ENCODE measurements at places on chromosomes 7 and 10. TPM values are rescaled to one million over a fixed set of nuclear protein-coding genes. Genes with fewer than 3 reads are reported as not detected.

ERVW-1 gene
- not detected for total RNA-seq

ZNRF2 gene
- 6.5 TPM for total RNA-seq

SPDYE11 gene
- total RNA-seq, result under 0.01 TPM

CPA4 gene
- total RNA-seq, result 8.4 TPM

RSPH10B gene
- total RNA-seq, result 0.50 TPM

PLEKHS1 gene
- total RNA-seq, result under 0.01 TPM

INA gene
- total RNA-seq, result 0.99 TPM

ODAD2 gene
- under 0.01 TPM for total RNA-seq

CDC14C gene
- total RNA-seq, result 0.17 TPM

PRLHR gene
- not detected for total RNA-seq

SFXN4 gene
- total RNA-seq, result 9.3 TPM

EPHA1 gene
- total RNA-seq, result under 0.01 TPM

FGL2 gene
- total RNA-seq, result 29.9 TPM

LRRD1 gene
- not detected for total RNA-seq

GNGT1 gene
- not detected for total RNA-seq

GCK gene
- 1.5 TPM for total RNA-seq

ASZ1 gene
- not detected for total RNA-seq

MYL7 gene
- total RNA-seq, result not detected

TACC2 gene
- total RNA-seq, result 2.6 TPM

PIK3CG gene
- not detected for total RNA-seq

OR13A1 gene
- not detected for total RNA-seq

ZNF467 gene
- 0.73 TPM for total RNA-seq

NANOS1 gene
- total RNA-seq, result 1.5 TPM

AOC1 gene
- not detected for total RNA-seq

KCP gene
- 0.66 TPM for total RNA-seq

SPDYE1 gene
- not detected for total RNA-seq
